Thymus (tissue), 14 donors: ENCODE measurements at places on chromosomes 6 and 20. TPM values are rescaled to one million over a fixed set of nuclear protein-coding genes. Genes with fewer than 3 reads are reported as not detected.

The ARMH2 gene
- total RNA-seq = not detected

The OLIG3 gene
- total RNA-seq = 0.05 TPM

The RPP21 gene
- 35.4 TPM for total RNA-seq

The APCDD1L gene
- total RNA-seq = 0.05 TPM

The GNRH2 gene
- 0.14 TPM for total RNA-seq

- no peak overlapping the region for H3K27ac ChIP-seq
- no peaks in the 10 kb centered on the region for H3K27me3 ChIP-seq
- no peak overlapping the region for H3K4me3 ChIP-seq
- no peak for DNase-seq
- peaks cover 4% of the 10 kb centered on the region for H3K4me1 ChIP-seq
Measured at GRCh38 chr6:17998442-17998841, 11.0 kb upstream of the KIF13A start.

DNA sequence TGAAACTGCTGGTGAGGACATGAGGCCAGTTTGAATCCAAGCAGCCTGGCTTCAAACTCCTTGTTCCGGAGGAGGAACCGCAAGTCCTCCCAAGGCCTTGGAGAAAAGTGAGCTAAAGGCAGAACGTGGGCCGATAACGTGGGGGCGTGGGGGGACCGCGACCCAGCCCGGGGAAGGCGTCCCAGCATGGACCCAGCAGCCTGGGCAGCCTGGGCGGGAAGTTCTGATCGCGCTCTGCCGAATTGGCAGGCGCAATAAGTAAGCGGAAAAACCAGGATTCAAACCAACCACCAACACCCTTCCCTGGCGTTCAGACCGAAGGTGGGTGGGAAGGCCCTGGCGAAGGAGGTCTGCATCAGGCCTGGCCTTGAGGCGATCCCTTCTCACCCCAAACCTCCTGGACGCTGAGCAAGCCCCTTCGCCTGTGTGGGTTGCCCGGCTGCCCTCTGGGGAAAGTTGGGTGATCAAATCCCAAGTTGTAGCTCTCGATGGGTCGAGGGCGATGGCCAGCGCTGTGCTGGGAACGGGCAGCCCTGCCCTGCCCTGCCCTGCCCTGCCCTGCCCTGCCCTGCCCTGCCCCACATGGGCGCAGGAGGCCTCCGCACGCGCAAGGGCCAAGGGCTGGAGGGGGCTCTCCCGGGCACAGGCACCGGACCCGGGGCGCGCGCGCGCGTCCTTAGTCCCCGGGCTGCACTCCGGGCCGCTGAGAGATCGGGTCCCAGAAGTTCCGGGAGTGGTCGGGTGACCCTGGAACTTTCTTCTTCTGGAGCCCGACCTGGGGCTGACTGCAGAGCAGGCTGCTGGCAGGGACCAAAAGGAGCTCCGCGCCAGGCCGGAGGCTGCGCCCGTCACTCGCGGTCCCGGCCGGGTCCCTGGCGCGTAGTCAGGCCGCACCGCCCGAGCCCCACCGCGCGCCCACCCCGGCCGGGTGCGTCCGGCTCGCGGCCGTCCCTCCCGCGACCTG, 637 bp upstream of the SLC22A3 start:
- no peaks in the 10 kb centered on the region for H3K36me3 ChIP-seq
- no peak overlapping the region for H3K27ac ChIP-seq
- DNase-seq = no peak
- H3K4me3 ChIP-seq = no peak overlapping the region
- H3K4me1 ChIP-seq = no peaks in the 10 kb centered on the region

GRCh38 chr6:16292942-16293341, 54.6 kb downstream of the GMPR start:
- DNase-seq = no peak
- no peak overlapping the region for H3K4me3 ChIP-seq
- no peaks in the 10 kb centered on the region for H3K36me3 ChIP-seq
- no peak overlapping the region for H3K27ac ChIP-seq
- peaks cover under 1% of the 10 kb centered on the region for H3K4me1 ChIP-seq
- no peaks in the 10 kb centered on the region for H3K27me3 ChIP-seq

DNA sequence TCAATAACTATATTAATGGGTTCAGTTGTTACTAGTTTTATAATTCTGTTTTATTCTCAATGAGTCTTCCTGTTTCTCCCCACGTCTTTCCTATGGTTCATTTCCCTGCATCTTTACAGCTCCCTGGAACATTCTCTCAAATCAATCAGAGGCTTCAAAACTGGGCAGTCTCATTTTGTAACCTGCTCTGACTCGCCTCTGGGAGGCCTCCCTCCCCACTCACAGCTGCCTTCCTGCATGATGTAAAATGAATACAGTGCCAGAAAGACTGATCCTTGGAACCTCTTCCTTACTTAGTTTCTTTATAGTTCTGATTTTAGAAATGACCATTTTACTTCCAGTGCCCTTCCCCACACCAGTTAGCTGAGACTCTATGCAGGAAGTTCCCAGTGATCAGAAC, 103.9 kb downstream of the ESR1 start:
- no peak for DNase-seq
- H3K27ac ChIP-seq = no peak overlapping the region
- H3K4me1 ChIP-seq = no peaks in the 10 kb centered on the region

- DNase-seq = peak; percentile 54
- no peaks in the 10 kb centered on the region for H3K4me1 ChIP-seq
- H3K4me3 ChIP-seq = no peak overlapping the region
- H3K36me3 ChIP-seq = no peaks in the 10 kb centered on the region
- peaks cover 35% of the 10 kb centered on the region for H3K27me3 ChIP-seq
Measured at GRCh38 chr20:43187476-43188233, 2.1 kb downstream of the PTPRT start.

DNA sequence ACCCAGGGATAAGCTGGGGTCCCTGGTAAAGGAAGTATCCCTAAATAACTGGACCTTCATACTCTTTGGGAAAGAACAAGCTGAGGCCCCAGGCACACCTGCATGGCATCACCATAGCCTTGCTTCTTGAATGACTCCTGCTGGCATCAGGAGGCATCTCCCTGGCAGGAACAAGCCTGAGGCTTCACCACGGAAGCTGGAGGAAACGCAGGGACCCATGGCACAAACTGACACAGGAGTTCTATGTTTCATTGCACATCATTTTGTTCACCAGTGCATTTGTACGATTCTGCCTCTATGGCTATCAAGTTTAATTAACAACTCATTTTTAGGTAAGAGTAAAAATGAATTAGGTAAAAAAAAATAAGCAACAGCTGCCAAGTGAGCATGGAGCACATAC, 619 bp upstream of the PDE7B start:
- H3K4me3 ChIP-seq = no peak overlapping the region
- H3K4me1 ChIP-seq = peaks cover 7% of the 10 kb centered on the region
- H3K27ac ChIP-seq = peak overlapping the region; percentile 87
- no peaks in the 10 kb centered on the region for H3K36me3 ChIP-seq
- no peak for DNase-seq

DNA sequence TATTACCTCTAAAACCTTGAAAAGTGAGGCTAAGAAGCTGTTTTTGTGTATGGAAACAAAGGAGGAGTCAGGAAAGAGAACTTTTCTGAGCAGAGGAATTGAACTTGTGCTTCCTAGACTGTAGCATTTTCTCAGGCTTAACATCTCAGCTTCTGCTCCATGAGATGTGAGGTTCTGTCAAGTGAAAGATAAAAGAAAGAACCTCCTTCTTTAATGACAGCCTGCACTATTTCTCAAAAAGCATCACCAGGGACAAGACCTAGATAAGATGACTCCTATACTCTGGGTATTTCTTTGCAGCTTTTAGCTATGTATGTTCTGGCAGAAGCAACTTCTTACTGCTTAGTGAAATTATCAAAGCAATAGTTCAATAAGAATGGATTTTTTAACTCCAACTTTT, 87.6 kb upstream of the KCNQ5 start:
- no peak overlapping the region for H3K4me3 ChIP-seq
- H3K27me3 ChIP-seq = no peaks in the 10 kb centered on the region
- no peaks in the 10 kb centered on the region for H3K36me3 ChIP-seq
- DNase-seq = no peak
- no peaks in the 10 kb centered on the region for H3K4me1 ChIP-seq

DNA sequence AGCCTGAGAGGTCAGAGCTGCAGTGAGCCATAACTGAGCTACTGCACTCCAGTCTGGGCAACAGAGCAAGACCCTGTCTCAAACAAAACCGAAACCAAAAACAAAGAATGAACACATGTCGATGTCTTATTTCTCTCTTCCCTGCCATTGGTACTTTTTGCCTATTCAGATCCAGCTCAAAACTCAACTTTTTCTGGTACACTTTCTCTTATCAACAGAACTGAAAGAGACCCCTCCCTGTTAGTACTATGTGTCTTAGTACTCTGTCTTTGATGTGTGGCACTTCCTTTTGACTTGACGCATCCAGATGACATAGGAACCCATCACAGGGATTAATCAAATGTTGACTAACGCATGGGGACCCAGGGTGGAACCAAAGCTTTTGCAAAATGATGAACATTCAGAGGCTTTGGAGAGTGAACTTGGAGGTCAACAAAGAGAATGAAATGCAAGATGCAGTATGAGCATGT, 44.8 kb downstream of the AKAP12 start:
- no peak overlapping the region for H3K27ac ChIP-seq
- DNase-seq = no peak
- H3K4me3 ChIP-seq = no peak overlapping the region
- peaks cover 16% of the 10 kb centered on the region for H3K4me1 ChIP-seq
- no peaks in the 10 kb centered on the region for H3K27me3 ChIP-seq

- H3K27me3 ChIP-seq = no peaks in the 10 kb centered on the region
- no peak for DNase-seq
- H3K36me3 ChIP-seq = no peaks in the 10 kb centered on the region
- H3K4me3 ChIP-seq = no peak overlapping the region
- peaks cover 21% of the 10 kb centered on the region for H3K4me1 ChIP-seq
Measured at GRCh38 chr6:137791281-137792159, 75.5 kb upstream of the TNFAIP3 start.

DNA sequence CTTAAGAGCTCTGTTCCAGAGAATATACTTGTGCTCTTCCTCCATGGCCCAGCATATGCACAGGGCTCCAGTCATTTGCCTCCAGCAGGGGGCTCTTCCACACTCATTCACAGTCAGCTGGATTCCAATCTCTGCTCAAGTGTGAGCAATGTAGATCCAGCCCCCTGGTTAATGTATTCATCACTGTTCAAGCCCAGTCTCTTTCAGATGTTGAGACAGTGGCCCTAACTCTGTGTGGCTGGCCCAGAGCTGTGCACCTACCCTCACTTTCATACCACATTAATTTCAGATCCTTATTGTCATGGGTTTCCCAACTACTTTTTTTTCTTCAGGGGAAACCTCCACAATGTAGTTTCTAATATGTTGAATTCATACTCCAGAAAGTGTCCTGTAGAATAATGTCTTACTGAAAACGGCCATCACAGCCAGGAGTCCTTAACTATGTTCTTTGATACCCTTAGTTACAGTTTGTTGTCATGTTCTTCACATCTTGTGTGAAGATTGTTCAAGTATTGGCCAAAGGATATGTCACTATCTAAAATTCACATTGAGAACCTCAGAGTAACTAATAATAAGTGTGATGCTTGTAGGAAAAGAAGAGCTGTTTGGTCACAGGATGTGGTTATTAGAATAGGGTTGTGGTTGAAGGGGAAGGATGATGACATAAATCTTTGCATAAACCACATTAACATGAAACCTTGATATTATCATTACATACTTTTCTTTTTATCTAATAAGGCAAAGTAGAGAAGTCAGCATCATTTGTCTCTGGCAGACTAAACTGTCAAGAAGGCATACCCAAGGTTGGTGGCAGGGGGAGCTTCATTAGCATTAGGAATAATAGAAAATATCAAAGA, 14.4 kb upstream of the HLA-DQA1 start:
- no peak overlapping the region for H3K4me3 ChIP-seq
- no peaks in the 10 kb centered on the region for H3K36me3 ChIP-seq
- no peaks in the 10 kb centered on the region for H3K27me3 ChIP-seq
- H3K4me1 ChIP-seq = no peaks in the 10 kb centered on the region
- peak; percentile 51 for DNase-seq

GRCh38 chr6:147837540-147837939, 329.1 kb downstream of the SAMD5 start:
- no peaks in the 10 kb centered on the region for H3K27me3 ChIP-seq
- H3K4me3 ChIP-seq = no peak overlapping the region
- DNase-seq = no peak
- no peaks in the 10 kb centered on the region for H3K4me1 ChIP-seq
- H3K27ac ChIP-seq = no peak overlapping the region

- H3K4me3 ChIP-seq = no peak overlapping the region
- H3K4me1 ChIP-seq = no peaks in the 10 kb centered on the region
- no peak overlapping the region for H3K27ac ChIP-seq
- peaks cover 23% of the 10 kb centered on the region for H3K36me3 ChIP-seq
- no peaks in the 10 kb centered on the region for H3K27me3 ChIP-seq
Measured at GRCh38 chr6:118501765-118502164, 46.3 kb upstream of the PLN start.

DNA sequence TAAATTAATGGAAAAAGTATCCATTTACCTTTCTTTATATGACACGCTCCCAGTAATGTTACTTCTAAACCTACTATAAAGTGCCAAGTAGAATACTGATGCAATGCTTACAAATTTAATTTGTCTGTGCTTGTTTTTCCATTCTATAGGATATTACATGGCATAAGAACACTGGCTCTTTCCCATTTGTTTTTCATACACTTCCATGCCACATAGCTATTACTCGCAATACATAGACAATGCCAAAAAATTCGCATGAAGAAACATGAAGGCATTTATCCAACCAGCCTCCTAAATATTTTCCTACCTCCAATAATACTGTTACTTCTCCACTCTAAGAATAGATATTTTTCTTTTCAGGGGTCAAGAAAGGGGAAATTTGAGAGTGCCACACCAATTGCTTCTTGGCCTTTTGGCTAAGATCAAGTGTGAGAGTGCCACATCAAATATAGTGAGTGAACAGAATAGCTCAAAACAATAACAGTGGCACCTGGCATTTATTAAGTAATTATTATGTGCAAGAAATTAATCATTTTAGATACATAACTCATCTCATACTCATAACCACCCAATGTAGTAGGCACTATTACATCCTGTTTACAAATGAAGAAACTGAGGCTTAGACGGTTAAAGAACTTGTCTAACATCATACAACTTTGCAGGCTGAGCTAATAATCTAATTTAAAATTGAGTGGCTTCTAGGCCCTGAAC, 845 bp upstream of the DST start:
- no peaks in the 10 kb centered on the region for H3K27me3 ChIP-seq
- no peak overlapping the region for H3K4me3 ChIP-seq
- H3K4me1 ChIP-seq = no peaks in the 10 kb centered on the region
- H3K36me3 ChIP-seq = no peaks in the 10 kb centered on the region

GRCh38 chr6:118677193-118677592, 25.8 kb upstream of the CEP85L start:
- no peak overlapping the region for H3K27ac ChIP-seq
- H3K4me1 ChIP-seq = no peaks in the 10 kb centered on the region
- H3K27me3 ChIP-seq = no peaks in the 10 kb centered on the region
- DNase-seq = no peak
- H3K36me3 ChIP-seq = no peaks in the 10 kb centered on the region
